ENCODE measurements at places on chromosomes 4 and X. TPM values are rescaled to one million over a fixed set of nuclear protein-coding genes. Genes with fewer than 3 reads are reported as not detected.

DNA sequence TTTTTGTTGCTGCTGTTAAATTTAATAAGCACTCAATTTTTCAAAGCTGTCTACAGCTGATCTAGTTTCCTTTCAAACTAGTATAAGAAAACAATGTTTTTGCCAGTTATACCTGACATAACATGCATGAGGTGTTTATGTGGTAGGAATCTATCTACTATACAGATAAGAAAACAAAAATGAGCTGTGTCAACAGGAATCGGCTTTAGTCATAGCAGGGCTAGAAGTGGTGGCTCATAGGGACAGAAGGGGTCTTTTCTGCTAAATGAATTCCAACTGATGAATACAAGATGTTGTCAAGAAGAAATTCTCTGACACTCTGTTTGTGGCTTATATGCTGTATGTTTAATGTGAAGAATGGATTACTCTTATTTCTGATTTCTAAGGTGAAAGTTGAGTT, 55.7 kb upstream of the CLNK start:
- DNase-seq, result no peak

- DNase-seq, result no peak
These were observed 44.7 kb downstream of the MAGEB17 start for GRCh38 chrX:16212024-16212423.

Gene CTAG2
- not detected for total RNA-seq

Gene NSUN7
- not detected for total RNA-seq

DNA sequence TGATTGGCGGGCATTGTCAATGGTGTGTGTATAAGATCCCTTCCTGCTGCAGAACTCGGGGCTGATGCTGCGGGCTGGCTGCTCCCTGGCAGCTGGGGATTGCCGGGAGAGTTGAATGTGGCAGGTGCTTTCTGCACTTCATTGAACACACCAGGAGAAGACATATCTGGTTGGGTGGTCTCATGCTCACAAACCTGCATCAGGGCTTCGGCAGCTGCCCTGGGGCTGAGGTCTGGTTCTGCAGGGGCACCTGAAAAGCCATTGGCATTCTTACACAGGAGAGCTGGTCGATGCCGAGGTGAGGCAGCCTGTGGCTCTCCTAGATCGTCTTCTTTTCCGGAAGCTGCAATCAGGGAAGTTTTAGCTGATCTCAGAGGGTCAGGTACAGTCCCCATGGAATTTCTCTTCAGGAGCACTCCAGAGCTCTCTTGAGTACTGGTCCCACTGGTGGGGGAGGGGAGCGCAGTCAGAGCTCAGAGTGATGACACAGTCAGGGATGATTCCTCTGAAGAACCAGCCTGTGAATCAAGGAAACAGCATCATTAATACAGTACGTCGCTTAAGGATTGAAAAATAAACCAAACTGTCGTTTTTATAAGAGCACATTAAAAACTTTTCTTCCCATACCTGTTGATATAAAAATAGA, 57.8 kb downstream of the GPRIN3 start:
- no peak for DNase-seq

- no peak for DNase-seq
These were observed 808.7 kb downstream of the CENPC start for GRCh38 chr4:66736606-66737005.

Gene IL3RA
- total RNA-seq, result 1.1 TPM
